ENCODE measurements at places on chromosomes 13 and 19.

DNA sequence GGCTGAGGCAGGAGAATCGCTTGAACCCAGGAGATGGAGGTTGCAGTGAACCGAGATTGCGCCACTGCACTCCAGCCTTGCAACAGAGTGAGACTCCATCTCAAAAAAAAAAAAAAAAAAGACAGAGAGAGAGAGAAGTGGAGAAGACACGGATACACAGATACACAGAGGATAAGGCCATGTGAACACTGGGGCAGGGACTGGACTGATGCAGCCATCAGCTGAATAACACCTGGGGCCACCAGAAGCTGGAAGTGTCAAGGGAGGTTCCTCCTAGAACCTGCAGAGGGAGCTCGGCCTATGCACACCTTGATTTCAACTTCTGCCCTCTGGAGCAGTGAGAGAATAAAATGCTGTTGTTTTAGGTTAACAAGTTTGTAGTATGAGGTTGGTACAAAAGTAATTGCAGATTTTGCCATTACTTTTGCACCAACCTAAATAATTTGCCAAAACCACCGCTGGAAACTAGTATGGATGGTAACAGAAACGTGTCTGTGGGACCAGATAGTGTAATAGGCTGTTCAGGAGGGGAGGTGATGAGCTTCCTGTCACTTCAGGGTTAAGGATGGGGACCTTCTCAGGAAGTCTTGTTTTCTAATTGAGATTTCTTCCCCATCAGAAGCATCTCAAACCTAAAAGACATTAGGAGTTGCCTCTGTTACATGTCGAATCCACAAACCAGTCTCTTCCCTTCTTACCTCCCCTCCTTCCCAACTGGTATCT is 36.4 kb upstream of the IGSF23 start:
- peak; percentile 90 for ATAC-seq

DNA sequence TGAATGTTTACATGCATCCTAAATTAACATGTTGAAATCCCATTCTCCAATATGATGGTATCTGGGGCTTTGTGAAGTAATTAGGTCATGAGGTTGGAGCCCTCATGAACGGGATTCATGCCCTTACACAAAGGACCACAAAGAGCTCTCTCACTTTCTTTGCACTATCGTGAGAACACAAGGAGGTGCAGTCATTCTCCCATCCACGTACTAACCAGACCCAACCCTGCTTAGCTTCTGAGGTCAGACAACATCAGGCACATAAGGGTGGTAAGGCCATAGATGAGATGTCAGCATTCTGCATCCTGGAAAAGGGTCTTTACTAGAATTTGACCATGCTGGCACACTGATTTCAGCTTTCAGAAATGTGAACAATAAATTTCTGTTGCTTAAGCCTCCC is 1211.9 kb upstream of the MIR17HG start:
- no peak for ATAC-seq

DNA sequence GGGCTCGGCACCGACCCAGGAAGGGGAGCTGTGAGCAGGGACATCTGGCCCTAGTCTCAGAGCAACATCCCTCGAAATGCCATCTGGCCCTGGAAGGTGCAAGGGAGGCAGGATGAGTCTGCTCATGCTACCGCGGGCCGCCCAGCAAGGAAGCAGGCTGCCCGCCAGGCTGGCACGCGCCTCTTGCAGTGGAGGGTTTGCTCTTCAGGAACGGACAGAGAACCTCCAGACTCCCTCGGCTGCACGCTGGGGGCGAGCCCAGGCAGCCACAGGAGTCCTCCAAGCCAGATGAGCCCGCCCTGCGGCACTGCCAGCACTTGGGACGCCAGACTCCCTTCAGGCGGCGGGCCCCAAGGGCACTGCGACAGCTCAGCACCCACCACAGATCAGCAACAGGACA is 10.1 kb upstream of the ATP8B3 start:
- no peak for ATAC-seq

GRCh38 chr19:10828981-10829821 is 6.8 kb downstream of the TMED1 start:
- ATAC-seq, result peak; percentile 45

GRCh38 chr13:70893832-70894231 is 785.6 kb upstream of the KLHL1 start:
- ATAC-seq, result no peak

DNA sequence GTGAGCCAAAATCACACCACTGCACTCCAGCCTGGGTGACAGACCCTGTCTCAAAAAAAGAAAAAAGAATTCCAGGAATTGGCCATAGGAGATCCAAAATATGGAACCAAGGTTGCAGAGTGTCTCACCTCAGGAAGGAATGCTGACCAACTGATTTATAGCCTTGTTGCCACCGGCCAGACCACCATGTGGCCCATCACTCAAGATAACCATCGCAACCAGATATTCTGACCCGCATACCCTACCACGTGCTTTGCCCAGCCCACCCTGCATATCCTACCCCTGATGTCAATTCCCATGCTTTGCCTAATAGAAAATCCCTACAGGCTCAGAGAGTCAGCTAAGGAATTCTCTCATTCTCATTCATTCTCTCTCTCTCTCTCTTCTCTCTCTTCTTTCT is 95.1 kb upstream of the DOCK9 start:
- ATAC-seq, result no peak

- peak; percentile 97 for ATAC-seq
These were observed 2.4 kb upstream of the NTN5 start for GRCh38 chr19:48674921-48675824.
